ENCODE measurements at places on chromosomes 4 and X.

DNA sequence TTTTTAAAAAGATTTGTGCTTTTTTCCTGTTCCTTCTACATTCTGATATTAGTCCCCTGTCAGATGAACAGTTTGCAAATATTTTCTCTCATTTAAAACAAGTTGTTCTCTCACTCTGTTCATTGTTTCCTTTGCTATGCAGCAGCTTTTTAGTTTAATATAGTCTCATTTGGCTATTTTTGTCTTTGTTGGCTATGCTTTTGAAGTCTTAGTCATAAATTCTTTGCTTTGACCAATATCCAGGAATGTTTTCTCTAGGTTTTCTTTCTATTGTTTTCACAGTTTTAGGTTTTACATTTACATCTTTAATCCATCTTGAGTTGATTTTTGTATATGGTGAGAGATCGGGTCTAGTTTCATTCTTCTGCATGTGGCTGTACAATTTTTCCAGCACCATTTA is 136.8 kb downstream of the TET2 start:
- no peak for DNase-seq

- no peak for DNase-seq
Observed at GRCh38 chr4:174505892-174506291, 16.4 kb downstream of the HPGD start.

GRCh38 chrX:108268434-108269080 is 169.7 kb downstream of the COL4A6 start:
- DNase-seq = no peak

DNA sequence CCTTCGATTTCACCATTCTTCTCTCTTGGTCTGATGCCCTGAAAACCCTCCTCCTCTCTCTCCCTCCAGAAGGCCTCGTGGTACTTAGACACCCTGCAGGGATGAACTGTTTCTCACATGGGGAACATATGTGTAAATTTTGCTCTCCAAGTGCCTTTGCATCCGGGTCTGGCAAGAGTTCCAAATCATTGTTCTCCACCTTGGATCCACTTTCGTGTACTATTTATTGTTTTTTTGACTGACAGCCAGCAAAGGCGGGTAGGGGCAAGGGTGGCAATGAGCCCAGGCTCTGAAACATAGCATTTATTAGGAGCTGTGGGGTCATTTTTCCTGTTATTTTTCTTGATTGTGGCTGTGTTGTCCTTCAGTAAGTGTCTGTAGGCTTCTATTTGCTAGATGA is 81.7 kb downstream of the RTL5 start:
- DNase-seq = no peak

- no peak for DNase-seq
Observed at GRCh38 chrX:17882680-17883079, 21.6 kb upstream of the RAI2 start.

DNA sequence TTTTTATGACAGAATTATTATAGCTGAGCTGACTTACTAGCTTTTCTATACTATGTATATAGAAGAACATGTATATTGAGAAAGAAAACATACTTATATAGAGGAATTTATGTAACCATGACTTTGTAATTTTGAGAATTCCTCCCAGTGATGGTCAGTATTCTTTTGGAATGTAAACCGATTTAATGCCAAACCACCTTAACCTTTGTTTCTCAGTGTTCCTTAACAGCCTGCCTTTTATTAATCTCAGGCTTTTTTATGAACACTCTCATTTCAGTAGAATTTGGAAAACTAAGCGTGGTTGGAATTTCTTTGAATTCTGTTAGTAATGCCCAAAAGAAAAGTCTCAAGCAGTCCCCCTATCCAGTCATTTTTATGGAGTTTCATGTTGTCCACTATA is 47.0 kb downstream of the MOSPD2 start:
- no peak for DNase-seq

DNA sequence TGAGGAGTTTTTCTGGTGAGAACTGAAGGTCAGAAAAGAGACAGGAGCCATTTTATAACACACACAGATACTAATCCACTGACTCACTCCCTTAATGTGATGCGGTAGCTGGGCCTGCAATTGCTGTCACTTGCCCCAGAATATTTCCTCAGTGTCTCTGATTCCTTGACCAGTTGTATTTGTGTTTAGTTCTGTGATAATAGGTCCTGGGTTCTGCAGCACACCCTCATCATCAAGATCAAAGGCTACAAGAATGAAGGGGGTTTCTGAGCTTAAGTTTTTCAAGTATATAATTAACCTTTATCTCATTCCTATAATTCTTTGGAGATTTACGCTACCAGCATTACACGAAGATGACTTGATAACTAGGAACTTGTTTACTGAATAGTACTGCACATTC is 576.5 kb upstream of the CPXCR1 start:
- DNase-seq = no peak

DNA sequence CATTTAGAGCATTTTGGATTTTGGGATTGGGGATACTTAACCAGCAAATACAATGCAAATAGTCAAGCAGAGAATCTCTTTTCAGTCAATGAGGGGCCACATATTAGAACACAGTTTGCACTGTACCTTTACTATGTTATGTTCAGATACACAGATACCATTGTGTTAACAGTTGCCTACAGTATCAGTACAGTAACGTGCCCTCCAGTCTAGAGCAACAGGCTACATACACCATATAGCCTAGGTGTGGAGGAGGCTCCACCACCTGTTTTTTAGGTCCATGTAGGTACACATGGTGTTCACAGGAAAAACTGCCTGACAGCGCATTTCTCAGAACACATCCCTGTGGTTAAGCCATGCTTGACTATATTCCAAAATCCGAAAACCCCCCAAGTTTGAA is 9.1 kb downstream of the GRPEL1 start:
- DNase-seq = no peak

DNA sequence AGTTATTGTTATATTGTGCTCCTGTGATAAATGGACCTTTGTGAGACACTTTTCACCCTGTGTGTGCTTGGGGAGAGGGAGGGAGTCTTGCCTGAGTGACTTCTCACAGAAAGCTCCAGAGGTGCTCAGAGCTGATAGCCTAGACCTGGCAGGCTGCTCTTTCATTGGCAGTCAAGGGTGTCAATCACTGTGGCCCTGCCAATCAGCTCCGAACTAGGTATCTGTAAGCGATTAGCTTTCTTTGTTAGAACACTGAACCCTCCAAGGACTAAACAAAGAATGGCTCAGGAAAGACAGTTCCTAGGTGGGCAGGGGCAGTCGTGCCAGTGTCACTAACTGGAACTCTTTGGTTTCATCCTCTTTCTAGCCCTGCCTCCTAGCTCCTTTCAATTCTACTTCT is 2.7 kb upstream of the NALF2 start:
- no peak for DNase-seq

DNA sequence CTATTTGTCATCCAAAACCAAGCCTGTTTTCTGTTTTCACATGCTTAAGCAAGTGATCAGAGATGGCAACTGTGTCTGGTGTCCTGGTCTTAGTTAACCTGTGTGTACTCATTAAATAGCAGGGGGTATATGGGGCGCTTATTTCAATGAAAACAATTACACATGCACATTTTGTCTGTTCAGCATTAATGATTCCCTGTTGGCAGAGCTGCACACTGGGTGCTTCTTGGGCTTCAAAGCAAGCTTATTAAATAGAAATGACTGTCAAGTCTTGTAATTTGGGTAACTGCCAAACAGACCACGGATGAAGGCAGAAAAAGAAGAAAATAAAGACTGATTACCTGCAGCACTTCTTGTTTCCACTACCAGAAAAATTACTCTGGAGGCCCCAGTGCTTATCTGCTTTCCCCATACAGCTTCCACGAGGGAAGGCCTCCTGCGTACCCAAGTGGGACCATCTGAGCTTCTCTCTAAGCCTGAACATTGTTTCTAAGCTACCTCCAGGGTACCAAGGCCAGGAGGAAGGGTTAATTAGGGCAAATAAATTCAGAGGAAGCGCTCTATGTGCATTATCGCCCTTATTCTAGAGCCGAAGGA is 107.2 kb upstream of the TBL1X start:
- no peak for DNase-seq

- no peak for DNase-seq
Observed at GRCh38 chr4:122027203-122027602, 75.3 kb upstream of the TRPC3 start.

DNA sequence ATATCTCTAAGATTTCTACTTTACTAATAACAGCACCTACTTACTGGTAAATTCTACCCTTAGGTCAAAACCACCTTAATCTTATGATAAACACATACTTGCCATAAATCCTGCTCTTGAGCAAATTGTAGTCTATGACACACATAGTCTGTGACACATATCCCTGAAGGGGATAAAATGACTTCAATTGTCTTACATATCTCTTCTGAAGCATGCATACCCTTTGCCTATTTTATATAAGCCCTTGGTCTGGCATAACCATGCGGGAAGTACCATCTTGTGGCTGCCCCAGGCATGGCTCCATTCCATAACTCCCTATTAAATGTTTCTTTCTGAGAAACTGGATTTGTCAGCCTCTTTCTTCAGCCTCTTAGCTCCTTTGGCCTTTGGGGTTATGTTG is 248.9 kb downstream of the SLC7A11 start:
- DNase-seq = no peak

- DNase-seq = no peak
Observed at GRCh38 chrX:67353651-67354370, 190.0 kb upstream of the AR start.
